ENCODE measurements at places on chromosomes 11 and 22. TPM values are rescaled to one million over a fixed set of nuclear protein-coding genes. Genes with fewer than 3 reads are reported as not detected.

The ADAMTS15 gene
- total RNA-seq = 0.04 TPM

The GAB4 gene
- total RNA-seq = not detected

The CCDC83 gene
- not detected for total RNA-seq

The APOBEC3H gene
- 46.0 TPM for total RNA-seq

The ADM2 gene
- 4.1 TPM for total RNA-seq

The SLC25A18 gene
- total RNA-seq = not detected

The RASD2 gene
- not detected for total RNA-seq

The OR10A2 gene
- total RNA-seq = not detected

The SLC22A25 gene
- total RNA-seq = not detected

The RAB3IL1 gene
- total RNA-seq = not detected

- no peaks in the 10 kb centered on the region for H3K36me3 ChIP-seq
- DNase-seq = no peak
- no peaks in the 10 kb centered on the region for H3K27me3 ChIP-seq
- H3K4me3 ChIP-seq = no peak overlapping the region
- H3K4me1 ChIP-seq = no peaks in the 10 kb centered on the region
Observed at GRCh38 chr11:112584672-112585071, 324.0 kb upstream of the PLET1 start.

- H3K4me3 ChIP-seq = no peak overlapping the region
- H3K4me1 ChIP-seq = peaks cover 6% of the 10 kb centered on the region
- DNase-seq = no peak
- no peak overlapping the region for H3K27ac ChIP-seq
Observed at GRCh38 chr22:25475257-25476022, 89.0 kb upstream of the GRK3 start.

GRCh38 chr11:133078012-133078411, 454.3 kb downstream of the OPCML start:
- no peak for DNase-seq
- H3K36me3 ChIP-seq = no peaks in the 10 kb centered on the region
- peaks cover 1% of the 10 kb centered on the region for H3K4me1 ChIP-seq
- H3K27ac ChIP-seq = no peak overlapping the region
- H3K27me3 ChIP-seq = peaks cover 2% of the 10 kb centered on the region

GRCh38 chr11:113623114-113623513, 83.0 kb downstream of the TMPRSS5 start:
- no peak for DNase-seq
- no peak overlapping the region for H3K27ac ChIP-seq
- no peaks in the 10 kb centered on the region for H3K4me1 ChIP-seq
- H3K36me3 ChIP-seq = no peaks in the 10 kb centered on the region
- H3K27me3 ChIP-seq = peaks cover 23% of the 10 kb centered on the region

GRCh38 chr22:39907605-39908097, 6.8 kb downstream of the GRAP2 start:
- peaks cover 69% of the 10 kb centered on the region for H3K36me3 ChIP-seq
- H3K4me3 ChIP-seq = peak overlapping the region; percentile 99
- DNase-seq = peak; percentile 39
- H3K4me1 ChIP-seq = peaks cover 74% of the 10 kb centered on the region
- H3K27me3 ChIP-seq = no peaks in the 10 kb centered on the region

DNA sequence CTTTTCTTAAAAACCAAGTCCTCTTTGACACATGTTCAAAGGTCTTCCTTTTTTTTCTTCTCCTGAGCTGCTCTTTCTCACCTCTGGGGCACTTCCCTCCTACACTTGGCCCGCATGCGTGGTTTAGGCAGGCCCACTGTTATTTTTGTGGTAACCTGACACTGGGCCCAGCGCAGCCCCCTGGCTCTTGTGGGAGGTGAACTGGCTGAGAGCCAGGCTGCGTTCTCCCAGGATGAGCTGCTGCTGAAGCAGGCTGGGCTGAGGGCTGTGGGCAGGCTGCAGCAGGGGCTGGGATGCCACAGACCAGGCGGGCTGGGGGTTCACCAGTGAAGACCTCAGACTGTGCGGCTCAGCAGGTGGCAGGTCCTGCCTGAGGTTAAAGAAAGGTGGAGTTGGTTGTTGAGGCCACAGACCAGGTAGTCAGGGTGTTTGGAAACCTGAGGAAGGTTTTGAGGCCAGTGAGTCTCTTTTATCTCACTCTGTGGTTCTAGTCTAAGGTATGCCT, 72.4 kb downstream of the TEAD1 start:
- peaks cover 12% of the 10 kb centered on the region for H3K27me3 ChIP-seq
- DNase-seq = no peak
- H3K4me3 ChIP-seq = no peak overlapping the region
- H3K36me3 ChIP-seq = no peaks in the 10 kb centered on the region

GRCh38 chr22:44802071-44802700, 49.8 kb downstream of the ARHGAP8 start:
- H3K27me3 ChIP-seq = no peaks in the 10 kb centered on the region
- H3K4me3 ChIP-seq = no peak overlapping the region
- peaks cover 4% of the 10 kb centered on the region for H3K4me1 ChIP-seq
- no peak overlapping the region for H3K27ac ChIP-seq
- no peak for DNase-seq

- DNase-seq = no peak
- no peak within 1 kb of the TSS for H3K4me3 ChIP-seq
- peaks cover 4% of the 10 kb centered on the region for H3K27me3 ChIP-seq
- H3K36me3 ChIP-seq = no peaks in the 10 kb centered on the region
- H3K27ac ChIP-seq = no peak within 1 kb of the TSS
- H3K4me1 ChIP-seq = no peaks in the 10 kb centered on the region
Observed at GRCh38 chr11:7485186-7486097, at the start of gene OLFML1. OLFML1 (plus strand) TSS chr11:7485506; CDS start chr11:7485876, 370 bp downstream.

- H3K36me3 ChIP-seq = no peaks in the 10 kb centered on the region
- H3K4me3 ChIP-seq = no peak overlapping the region
- DNase-seq = no peak
- H3K4me1 ChIP-seq = peaks cover 2% of the 10 kb centered on the region
Observed at GRCh38 chr11:8082391-8083087, 1.5 kb downstream of the TUB start.

DNA sequence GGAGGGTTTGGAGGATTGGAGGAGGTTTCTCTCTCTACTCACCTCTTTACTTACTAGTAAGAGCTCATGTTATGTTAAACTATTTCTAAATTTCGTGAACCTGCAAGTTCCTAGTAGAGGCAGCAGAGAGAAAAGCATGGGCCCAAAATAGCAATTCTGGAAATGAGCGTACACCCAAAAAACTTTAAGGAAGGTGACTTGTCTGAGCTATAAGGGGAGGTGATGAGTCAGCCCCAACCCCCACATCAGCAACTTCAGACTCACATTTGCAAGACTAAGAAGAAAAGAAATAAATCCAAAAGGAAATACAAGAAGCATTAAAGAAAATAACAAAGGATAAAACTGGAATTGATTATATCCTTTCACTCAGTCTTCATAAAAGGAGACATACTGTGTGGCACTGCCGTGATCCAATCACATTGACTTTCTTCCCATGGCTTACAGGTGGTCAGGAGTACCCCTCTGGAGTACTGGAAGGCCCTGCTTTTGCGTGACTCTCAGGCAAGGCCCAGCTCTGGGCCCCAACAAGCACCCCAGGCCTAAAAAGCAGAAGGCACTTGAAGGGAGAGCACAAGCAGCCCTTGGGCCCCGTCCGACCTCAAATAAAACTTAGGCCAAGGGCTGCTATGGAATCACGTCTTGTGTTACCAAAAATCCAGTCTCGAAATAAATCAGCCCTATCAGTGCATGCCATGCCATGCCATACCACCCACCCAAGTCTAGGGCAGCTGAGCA, 14.3 kb downstream of the PACSIN2 start:
- H3K4me1 ChIP-seq = peaks cover 80% of the 10 kb centered on the region
- H3K4me3 ChIP-seq = no peak overlapping the region
- no peaks in the 10 kb centered on the region for H3K27me3 ChIP-seq
- no peak overlapping the region for H3K27ac ChIP-seq
- DNase-seq = no peak
- peaks cover 13% of the 10 kb centered on the region for H3K36me3 ChIP-seq

DNA sequence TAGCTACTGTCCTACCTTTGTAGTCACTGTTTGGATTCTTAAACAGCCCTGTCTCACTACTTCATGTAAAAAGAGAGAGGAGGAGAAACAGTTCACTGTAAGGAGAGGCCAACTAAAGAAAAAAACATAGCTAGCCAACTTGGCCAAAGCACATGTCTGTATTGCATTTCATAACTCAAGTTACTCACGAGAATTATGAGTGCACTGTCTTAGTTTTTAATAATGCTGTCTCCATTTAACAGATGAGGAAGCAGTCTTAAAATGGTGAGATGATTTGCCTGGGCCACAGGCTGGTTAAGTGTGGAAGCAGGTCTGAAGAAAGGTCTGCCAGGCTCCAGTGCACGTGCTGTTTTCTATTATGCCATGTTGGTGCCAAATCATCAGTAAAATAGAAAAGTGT, 104.5 kb downstream of the UVRAG start:
- no peaks in the 10 kb centered on the region for H3K27me3 ChIP-seq
- H3K4me1 ChIP-seq = peaks cover 3% of the 10 kb centered on the region
- DNase-seq = no peak
- peaks cover 4% of the 10 kb centered on the region for H3K36me3 ChIP-seq
- no peak overlapping the region for H3K4me3 ChIP-seq
- H3K27ac ChIP-seq = no peak overlapping the region

DNA sequence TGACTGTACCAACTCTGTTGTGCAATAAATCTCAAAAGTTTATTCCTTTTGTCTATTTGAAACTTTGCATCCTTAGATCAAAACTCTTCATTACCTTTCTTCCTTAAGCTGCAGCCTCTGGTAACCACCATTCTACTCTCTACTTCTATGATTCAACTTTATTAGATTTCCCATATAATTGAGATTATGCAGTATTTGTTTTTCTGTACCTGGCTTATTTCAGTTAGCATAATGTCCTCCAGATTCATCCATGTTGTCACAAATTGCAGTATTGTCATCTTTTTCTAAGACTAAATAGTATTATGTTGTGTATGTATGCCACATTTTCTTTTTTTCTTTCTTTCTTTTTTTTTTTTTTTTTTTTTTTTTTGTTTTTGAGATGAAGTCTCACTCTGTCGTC, 1176.3 kb upstream of the TENM4 start:
- no peak overlapping the region for H3K27ac ChIP-seq
- no peaks in the 10 kb centered on the region for H3K4me1 ChIP-seq
- no peaks in the 10 kb centered on the region for H3K27me3 ChIP-seq
- H3K36me3 ChIP-seq = no peaks in the 10 kb centered on the region

GRCh38 chr11:120786206-120786735, 237.6 kb upstream of the TBCEL start:
- H3K4me1 ChIP-seq = no peaks in the 10 kb centered on the region
- no peak overlapping the region for H3K27ac ChIP-seq
- H3K27me3 ChIP-seq = no peaks in the 10 kb centered on the region
- no peaks in the 10 kb centered on the region for H3K36me3 ChIP-seq
- DNase-seq = no peak
- no peak overlapping the region for H3K4me3 ChIP-seq

- H3K4me3 ChIP-seq = no peak overlapping the region
- no peak for DNase-seq
- peaks cover 25% of the 10 kb centered on the region for H3K4me1 ChIP-seq
Observed at GRCh38 chr22:20479612-20480196, 15.9 kb downstream of the KLHL22 start.

DNA sequence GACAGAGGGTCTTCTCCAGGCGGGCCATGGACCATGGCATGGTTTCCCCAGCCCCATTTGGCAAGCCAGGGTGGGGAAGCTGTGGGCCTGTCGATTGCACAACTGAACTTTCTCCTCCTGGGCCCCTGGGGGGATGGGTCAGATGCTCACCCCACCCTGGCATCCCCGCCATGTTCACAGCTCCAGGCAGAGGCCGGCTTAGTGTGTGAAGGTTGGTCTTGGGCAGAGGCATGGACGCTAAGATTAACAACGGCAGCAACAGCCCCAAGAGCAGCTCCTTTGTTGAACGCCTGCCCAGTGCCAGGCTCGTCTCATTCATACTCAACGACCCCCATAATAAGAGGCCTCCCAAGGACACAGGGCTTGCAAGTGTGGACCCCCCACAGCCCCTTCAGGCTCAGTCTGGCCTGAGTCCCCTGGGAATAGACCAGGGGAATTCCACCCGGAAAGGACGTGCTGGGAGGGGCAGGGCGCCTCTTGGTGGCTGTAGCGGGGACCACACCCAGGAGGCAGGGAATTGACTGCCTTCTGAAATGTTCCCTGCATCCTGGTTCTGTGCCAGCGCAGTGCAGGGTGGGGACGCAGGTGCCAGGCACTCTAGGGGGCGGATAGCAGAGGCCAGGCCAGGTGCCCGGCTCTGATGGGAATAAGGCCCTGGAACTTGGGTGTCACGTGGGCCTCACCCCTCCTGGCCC, 8.3 kb downstream of the TSPO start:
- peak overlapping the region; percentile 9 for H3K27ac ChIP-seq
- H3K4me1 ChIP-seq = peaks cover 8% of the 10 kb centered on the region
- H3K36me3 ChIP-seq = peaks cover 2% of the 10 kb centered on the region
- no peaks in the 10 kb centered on the region for H3K27me3 ChIP-seq
- DNase-seq = no peak

- DNase-seq = no peak
- H3K4me1 ChIP-seq = no peaks in the 10 kb centered on the region
- no peak overlapping the region for H3K4me3 ChIP-seq
- no peak overlapping the region for H3K27ac ChIP-seq
- H3K27me3 ChIP-seq = no peaks in the 10 kb centered on the region
- H3K36me3 ChIP-seq = no peaks in the 10 kb centered on the region
Observed at GRCh38 chr11:10913075-10913474, 55.2 kb upstream of the ZBED5 start.

DNA sequence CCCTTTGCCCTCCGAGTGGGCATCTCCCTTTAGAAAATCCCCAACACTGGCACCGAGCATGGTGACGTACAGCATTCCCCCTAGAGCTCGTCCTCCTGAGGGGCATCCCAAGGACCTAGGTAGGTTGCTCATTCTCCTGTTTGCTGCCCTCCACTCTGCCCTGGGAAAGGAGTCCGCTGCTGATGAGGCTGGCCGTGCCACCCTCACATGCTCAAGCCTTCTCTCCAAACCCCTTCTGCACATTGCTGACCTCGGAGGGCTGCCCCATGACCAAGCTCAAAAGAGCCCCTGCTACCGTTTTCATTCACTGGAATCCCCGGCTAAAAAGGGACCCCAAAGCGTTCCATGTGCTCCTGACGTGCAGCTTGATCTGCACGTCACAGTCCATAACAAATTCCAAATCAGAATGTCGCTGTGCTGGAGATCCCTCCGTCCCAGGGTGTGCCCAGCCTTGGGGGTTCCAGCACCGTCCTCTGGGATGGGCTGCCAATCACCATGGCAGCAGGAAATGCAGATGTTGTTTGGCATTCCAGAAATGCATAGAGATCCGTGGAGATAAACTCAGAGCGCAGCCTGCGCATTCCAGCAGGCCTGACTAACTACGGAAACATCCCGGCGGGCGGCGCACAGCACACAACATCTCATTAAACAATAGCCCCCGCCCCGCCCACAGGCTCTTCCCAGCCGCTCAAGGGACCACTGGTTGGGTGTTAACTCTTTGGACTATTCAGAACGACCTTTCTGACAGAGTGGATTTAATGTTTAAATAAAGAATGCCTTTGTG, 26.3 kb upstream of the GNB1L start:
- no peak for DNase-seq
- no peak overlapping the region for H3K4me3 ChIP-seq
- H3K36me3 ChIP-seq = peaks cover 3% of the 10 kb centered on the region
- no peak overlapping the region for H3K27ac ChIP-seq
- H3K27me3 ChIP-seq = no peaks in the 10 kb centered on the region

- peak; percentile 3 for DNase-seq
- no peak overlapping the region for H3K4me3 ChIP-seq
- no peak overlapping the region for H3K27ac ChIP-seq
- H3K27me3 ChIP-seq = peaks cover 13% of the 10 kb centered on the region
- H3K36me3 ChIP-seq = peaks cover 27% of the 10 kb centered on the region
Observed at GRCh38 chr11:61960532-61960931, 6.9 kb downstream of the FTH1 start.
